ENCODE measurements at places on chromosomes 7 and 10.
A peak's percentile ranks its signal among the peaks of the same experiment; 100 is the strongest.

DNA sequence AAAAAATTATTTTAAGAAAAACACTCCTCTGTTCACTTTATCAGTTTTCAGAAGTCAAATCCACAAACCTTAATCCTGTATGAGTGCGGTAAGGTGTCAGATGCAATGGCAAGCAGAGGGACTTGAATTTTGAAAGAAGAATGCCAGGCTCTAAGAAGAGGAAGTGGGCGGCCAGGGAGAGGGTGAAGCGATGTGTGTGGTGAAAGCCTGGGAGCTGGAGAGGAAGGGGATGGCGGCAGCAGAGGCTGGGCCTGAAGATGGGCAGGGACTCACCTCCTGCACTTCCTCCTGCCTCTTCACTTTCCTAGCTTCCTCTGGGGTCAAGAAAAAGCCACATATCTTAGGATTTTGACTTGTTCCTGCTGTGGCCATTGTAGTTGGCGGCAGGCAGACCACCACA, 609.6 kb downstream of the PARD3 start:
- H3K36me3 ChIP-seq, result no peaks in the 10 kb centered on the region
- H3K27ac ChIP-seq, result no peak overlapping the region
- DNase-seq, result no peak
- no peak overlapping the region for H3K4me3 ChIP-seq
- H3K27me3 ChIP-seq, result peaks cover 37% of the 10 kb centered on the region

GRCh38 chr7:135209225-135209834, 2.0 kb downstream of the WDR91 start:
- no peak overlapping the region for H3K27ac ChIP-seq
- no peak overlapping the region for H3K4me3 ChIP-seq
- H3K4me1 ChIP-seq, result peaks cover 22% of the 10 kb centered on the region
- no peaks in the 10 kb centered on the region for H3K27me3 ChIP-seq

GRCh38 chr7:133776266-133776665, 350.9 kb upstream of the LRGUK start:
- no peak for DNase-seq
- H3K27me3 ChIP-seq, result no peaks in the 10 kb centered on the region
- H3K4me1 ChIP-seq, result no peaks in the 10 kb centered on the region

DNA sequence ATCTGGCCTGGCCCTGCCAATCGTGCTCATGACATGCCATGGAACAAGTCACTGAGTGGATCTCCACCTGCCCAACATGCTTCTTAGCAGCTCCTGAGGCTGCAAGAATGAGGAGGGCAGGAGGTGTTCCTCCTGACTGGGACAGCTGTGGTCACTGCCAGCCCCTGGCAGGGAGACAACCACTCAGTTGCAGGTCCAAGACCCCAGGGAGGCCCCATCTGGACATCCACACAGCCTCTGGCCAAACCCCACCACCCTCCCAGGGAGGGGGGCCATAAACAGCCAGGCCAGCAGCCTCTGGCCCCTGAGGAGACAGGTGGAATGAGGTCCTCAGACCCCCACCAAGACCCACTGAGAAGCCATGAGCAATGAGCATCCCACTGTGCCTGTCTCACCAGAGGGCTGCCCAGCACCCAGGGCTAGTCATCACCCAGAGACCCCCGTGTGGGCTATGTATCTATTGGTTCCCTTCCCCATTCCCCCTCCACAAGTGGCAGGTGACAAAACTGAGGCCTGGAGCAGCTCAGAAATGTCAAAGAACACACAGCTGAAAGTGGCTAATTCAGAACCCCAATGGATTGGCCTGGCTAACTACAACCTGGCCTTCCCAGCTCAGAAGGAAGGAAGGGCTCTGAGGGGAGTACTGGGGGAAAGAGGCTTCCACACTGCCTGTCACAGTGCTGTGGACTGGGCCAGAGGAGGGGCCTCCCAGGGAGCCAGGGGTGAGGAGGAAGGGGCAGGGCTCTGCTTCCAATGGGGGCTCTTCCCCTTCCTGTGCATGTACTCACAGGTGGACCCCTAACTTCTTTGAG, 3.0 kb downstream of the GPRIN2 start:
- H3K27ac ChIP-seq, result no peak overlapping the region
- no peak overlapping the region for H3K4me3 ChIP-seq
- peaks cover 16% of the 10 kb centered on the region for H3K36me3 ChIP-seq

- peak overlapping the region; percentile 96 for H3K27ac ChIP-seq
- DNase-seq, result no peak
- peaks cover 83% of the 10 kb centered on the region for H3K4me1 ChIP-seq
- H3K4me3 ChIP-seq, result peak overlapping the region; percentile 88
- H3K27me3 ChIP-seq, result no peaks in the 10 kb centered on the region
Measured at GRCh38 chr10:11208243-11208642, 190.6 kb downstream of the CELF2 start.

GRCh38 chr7:17136126-17136525, 162.3 kb upstream of the AHR start:
- no peaks in the 10 kb centered on the region for H3K27me3 ChIP-seq
- peak overlapping the region; percentile 1 for H3K27ac ChIP-seq
- H3K36me3 ChIP-seq, result no peaks in the 10 kb centered on the region
- H3K4me1 ChIP-seq, result peaks cover 45% of the 10 kb centered on the region
- peak overlapping the region; percentile 13 for H3K4me3 ChIP-seq

- H3K4me3 ChIP-seq, result no peak overlapping the region
- peaks cover 6% of the 10 kb centered on the region for H3K36me3 ChIP-seq
Measured at GRCh38 chr10:84340187-84340586, 11.8 kb downstream of the CCSER2 start.

GRCh38 chr10:8962249-8962648, 907.8 kb downstream of the GATA3 start:
- peaks cover 5% of the 10 kb centered on the region for H3K27me3 ChIP-seq
- H3K27ac ChIP-seq, result no peak overlapping the region
- H3K4me3 ChIP-seq, result no peak overlapping the region
- H3K4me1 ChIP-seq, result no peaks in the 10 kb centered on the region
- DNase-seq, result no peak

DNA sequence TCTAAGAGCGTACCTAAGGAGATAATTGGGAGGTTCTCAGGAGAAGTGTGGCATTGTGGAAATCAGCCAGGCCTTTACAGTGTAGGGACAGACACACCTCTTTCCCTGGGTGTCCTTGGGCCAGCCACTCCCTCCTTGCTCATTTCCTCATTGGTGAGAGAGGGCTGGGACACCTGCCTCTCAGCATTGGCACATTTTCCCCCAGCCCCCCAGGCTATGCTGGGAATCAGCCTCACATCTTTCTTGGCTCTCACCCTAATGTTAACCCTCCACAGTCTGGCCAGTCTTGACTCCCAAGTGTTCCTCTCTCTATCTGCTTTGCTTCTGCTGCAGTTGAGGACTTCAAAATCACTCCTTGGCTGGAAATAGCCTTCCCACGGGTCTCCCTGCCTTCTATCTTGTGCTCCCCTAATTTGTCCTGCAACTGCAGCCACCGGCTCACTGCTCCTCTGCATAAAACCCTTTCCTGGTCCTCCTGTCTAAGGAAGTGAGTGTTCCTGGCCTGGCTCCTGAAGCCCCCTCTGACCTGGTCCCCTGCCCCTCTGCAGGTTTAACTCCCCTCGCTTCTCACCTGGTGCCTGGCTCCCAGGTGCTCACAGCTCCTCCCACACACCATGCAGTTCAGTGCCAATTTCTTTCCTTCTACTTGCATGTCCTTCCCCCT, 15.8 kb downstream of the TBXAS1 start:
- H3K27ac ChIP-seq, result no peak overlapping the region
- DNase-seq, result no peak
- H3K4me1 ChIP-seq, result peaks cover 7% of the 10 kb centered on the region
- H3K4me3 ChIP-seq, result no peak overlapping the region
- no peaks in the 10 kb centered on the region for H3K27me3 ChIP-seq
